ENCODE measurements at places on chromosomes 13 and 19.

DNA sequence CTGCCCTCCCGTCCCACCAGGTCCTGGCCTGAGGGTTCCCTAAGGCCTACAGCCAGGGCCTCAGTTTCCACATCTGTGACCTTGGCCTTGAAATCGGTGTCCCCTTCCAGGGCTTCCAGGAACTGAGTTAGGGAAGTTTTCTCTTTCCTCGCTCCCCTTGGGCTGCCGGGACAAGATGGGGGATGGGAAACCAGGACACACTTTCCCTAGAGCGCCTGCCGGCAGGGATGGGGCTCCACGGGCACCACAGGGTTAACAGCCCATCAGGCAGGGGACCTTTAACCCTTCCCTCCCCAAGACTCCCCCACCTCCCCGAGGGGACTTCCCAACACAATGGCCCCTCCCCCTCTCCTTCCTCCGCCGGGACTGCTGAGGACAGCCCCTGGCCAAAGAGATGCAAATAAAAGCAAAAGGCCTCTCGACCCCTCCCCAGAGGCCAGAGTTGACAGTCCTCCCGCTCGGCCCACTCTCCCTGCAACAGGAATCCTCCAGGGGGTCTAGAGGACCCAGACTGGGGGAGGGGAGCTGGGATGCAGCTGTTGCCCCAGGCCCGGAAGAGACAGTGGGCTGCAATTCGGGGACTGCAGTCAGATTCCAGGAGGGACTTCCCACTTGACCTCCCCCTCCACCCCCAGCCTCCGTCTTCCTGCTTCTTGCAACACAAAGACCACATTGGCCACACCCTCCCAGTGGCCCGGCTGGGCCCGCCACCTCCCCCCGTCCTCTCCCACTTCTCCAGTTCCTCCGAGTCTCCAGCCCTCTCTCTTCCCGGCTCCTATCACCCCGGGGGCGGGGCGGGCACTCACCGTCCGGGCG, 3.4 kb downstream of the BBC3 start:
- peak; percentile 24 for DNase-seq

DNA sequence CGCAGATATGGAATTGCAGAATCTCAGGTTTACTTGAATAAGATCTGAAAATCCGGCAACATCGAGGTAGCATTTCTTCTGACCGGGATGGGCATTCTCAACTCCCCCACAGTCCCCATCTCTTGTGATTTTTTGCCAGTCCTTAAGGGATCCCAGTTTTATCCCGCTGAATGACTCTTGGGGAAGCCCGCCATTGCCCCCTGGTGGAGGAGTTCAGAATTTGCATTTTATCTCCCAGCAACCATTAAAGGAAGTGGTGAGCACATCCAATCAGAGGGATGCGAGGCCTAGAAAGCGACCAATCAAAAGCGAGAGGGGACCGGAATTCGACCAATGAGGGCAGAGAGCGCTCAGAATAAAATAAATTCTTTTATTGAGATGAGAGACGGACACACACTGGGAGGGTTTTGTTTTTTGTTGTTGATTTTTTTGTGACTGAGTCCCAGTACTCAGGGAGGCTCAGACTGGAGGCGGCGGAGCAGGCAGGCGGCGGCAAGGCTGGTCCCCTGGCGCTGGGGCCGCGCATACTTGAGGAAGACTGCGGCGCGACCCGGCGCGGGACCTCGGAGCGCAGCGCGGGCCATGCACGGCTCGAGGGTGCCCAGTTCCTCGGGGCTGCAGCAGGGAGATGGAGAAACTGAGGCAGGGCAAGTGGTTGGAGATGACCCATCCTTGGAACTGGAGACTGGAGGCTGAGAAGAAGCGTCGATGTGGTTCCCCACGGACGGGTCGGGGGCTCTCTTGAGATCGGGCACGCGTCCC, 3.9 kb upstream of the TTC9B start:
- peak; percentile 39 for DNase-seq

GRCh38 chr13:25783601-25784024, 268.2 kb downstream of the SHISA2 start:
- DNase-seq: no peak

- no peak for DNase-seq
These were observed 2048.3 kb upstream of the PCDH20 start for GRCh38 chr13:63463782-63464610.

GRCh38 chr13:109971456-109972090, 185.2 kb upstream of the IRS2 start:
- DNase-seq: no peak

DNA sequence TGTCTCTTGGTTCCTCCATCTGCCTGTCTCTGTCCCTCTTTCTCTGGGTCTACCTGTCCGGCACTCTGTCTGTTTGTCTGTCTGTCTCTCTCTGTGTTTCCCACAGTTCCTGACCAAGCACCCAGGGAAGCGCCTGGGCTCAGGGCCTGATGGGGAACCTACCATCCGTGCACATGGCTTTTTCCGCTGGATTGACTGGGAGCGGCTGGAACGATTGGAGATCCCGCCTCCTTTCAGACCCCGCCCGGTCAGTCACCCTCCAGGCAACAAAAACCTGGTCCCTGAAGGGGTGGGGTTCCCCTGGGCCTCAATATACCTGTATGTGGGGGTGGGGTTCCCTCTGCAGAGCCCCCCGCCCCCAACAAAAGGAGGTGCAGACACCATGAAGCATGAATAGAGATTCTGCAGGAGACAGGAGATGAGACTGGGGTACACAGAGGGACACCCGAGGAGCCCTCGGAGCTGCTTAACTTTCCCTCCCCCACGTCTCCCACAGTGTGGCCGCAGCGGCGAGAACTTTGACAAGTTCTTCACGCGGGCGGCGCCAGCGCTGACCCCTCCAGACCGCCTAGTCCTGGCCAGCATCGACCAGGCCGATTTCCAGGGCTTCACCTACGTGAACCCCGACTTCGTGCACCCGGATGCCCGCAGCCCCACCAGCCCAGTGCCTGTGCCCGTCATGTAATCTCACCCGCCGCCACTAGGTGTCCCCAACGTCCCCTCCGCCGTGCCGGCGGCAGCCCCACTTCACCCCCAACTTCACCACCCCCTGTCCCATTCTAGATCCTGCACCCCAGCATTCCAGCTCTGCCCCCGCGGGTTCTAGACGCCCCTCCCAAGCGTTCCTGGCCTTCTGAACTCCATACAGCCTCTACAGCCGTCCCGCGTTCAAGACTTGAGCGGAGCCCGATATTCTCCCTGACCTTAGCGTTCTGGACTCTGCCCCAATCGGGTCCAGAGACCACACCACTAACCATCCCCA, 2.6 kb upstream of the CACNG7 start:
- DNase-seq: peak; percentile 36

All from stimulated activated CD8-positive, alpha-beta memory T cell treated with anti-CD3 and anti-CD28 coated beads, Interleukin-12 subunit alpha, Interleukin-12 subunit beta, amount 100 ng/mL, for 4 hours (primary cell).